Prostate gland (tissue), 2 donors: ENCODE measurements at places on chromosomes 6 and 20.

DNA sequence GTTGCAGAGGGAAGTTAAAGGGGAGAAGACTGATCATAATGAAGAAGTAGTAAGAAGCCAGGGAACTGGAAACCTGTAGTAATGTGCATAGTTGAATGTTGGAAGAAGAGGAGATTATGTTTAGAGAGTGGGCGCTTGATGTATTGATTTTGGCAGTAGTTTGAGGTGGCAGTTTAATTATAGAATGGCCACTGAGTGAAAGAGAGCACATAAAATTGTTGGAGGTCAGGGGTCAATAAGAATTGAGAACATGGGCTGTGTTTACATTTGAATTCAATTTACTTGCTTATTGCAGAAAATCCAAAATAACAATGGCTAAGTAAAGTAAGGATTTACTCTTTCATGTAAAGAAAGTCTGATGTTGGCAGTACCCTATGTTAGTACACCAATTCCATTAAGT lies 15.7 kb downstream of the VTA1 start:
- DNase-seq = no peak

- DNase-seq = no peak
Observed at GRCh38 chr20:16052456-16052855, 520.8 kb downstream of the KIF16B start.

- no peak for DNase-seq
Observed at GRCh38 chr6:2615251-2615650, 135.5 kb downstream of the MYLK4 start.

DNA sequence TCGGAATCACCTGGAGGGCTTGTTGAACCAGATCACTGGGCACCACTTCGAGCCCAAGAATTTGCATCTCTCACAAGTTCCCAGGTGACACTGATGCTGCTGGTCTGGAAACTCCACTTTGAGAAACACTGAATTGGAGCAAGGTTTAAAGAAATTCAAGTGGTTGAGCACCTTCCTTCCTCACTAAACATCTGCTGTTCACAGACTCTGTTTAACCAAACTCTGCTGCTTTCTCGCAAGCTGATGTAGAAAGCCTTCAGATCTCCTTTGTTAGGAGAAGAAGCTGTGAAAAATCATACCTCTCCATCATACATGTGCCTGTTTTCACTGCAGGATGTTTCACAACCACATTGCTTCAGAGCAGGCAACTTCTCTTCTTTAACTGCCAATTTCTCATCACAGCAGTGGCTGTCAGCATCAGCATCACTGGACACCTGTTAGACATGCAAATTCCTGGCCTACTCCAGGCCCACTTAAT lies 87.5 kb upstream of the TOP1 start:
- no peak for DNase-seq

DNA sequence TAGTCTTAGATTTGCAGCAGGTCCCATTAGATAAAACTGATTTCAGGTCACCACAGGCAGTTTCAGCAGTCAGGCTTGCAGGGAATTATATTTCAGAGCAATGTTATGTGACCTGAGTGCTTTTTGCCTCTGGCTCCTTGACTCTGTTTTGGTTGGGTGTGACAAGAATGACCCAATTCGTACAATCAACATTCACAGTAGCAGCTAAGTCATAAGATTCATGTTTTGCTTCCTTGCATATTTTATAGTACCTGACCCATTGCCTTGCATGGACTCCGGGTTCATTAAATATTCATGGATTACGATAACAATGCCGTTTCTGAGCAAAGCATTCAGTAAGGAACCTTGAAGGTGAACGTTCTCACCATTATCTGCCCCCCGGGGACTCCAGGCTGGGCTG lies 152.0 kb upstream of the CST7 start:
- no peak for DNase-seq

- DNase-seq = no peak
Observed at GRCh38 chr20:41373931-41374920, 7.6 kb upstream of the EMILIN3 start.

DNA sequence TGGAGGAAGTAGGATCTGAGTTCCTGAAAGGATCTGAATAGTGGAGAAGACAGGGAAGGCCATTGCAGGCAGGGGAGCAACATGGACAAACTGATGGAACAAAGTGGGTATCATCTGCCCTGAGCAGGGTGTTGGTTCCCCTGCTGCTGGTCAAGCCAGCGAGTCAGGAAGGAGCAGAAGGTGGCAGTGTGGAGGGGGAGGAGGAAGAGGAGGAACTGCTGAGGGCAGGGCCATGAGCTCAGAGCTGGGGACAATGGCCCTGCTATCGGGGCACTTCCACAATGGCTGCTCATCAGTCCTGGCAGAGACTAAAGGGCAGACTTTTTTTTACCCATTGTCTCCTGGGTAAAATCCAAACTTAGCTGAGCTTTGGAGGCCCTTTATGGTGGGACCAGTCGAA lies 13.6 kb downstream of the CNBD2 start:
- DNase-seq = no peak

GRCh38 chr6:148307405-148307804 lies 35.2 kb upstream of the SASH1 start:
- peak; percentile 23 for DNase-seq

- DNase-seq = no peak
Observed at GRCh38 chr20:37384683-37385174, 38.8 kb downstream of the SRC start.

- DNase-seq = no peak
Observed at GRCh38 chr6:140744659-140745320, 1370.3 kb upstream of the CITED2 start.

- DNase-seq = no peak
Observed at GRCh38 chr6:107106165-107106564, 9.2 kb downstream of the BEND3 start.

GRCh38 chr6:135066397-135066796 lies 11.8 kb upstream of the HBS1L start:
- no peak for DNase-seq

- DNase-seq = no peak
Observed at GRCh38 chr6:157211603-157212455, 111.5 kb downstream of the TMEM242 start.
